Stimulated activated CD8-positive, alpha-beta memory T cell treated with anti-CD3 and anti-CD28 coated beads, Interleukin-15, amount 100 ng/mL, for 48 hours (primary cell): ENCODE measurements at places on chromosomes 6 and 20.
A peak's percentile ranks its signal among the peaks of the same experiment; 100 is the strongest.

- DNase-seq, result no peak
These were observed 32.8 kb upstream of the ZNFX1 start for GRCh38 chr20:49310705-49311104.

DNA sequence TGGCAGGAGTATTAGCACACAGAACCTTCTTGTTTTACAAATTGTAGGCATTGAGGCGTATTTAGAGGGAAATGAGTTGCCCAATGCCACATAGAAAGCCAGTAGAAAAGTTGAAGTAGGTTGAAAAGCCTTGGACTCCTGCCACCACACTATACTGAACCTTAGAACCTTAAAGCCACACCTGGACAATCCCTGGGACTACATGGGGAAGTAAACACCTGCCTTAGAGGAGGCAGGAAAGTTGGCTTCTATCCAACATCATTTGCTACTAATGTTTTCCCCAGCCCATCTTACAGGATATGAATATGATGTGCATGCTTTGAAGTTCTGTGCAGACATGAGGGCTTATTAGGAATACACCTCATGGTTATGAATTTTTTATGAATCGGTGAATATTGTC is 5.3 kb upstream of the EPPIN start:
- DNase-seq, result no peak

DNA sequence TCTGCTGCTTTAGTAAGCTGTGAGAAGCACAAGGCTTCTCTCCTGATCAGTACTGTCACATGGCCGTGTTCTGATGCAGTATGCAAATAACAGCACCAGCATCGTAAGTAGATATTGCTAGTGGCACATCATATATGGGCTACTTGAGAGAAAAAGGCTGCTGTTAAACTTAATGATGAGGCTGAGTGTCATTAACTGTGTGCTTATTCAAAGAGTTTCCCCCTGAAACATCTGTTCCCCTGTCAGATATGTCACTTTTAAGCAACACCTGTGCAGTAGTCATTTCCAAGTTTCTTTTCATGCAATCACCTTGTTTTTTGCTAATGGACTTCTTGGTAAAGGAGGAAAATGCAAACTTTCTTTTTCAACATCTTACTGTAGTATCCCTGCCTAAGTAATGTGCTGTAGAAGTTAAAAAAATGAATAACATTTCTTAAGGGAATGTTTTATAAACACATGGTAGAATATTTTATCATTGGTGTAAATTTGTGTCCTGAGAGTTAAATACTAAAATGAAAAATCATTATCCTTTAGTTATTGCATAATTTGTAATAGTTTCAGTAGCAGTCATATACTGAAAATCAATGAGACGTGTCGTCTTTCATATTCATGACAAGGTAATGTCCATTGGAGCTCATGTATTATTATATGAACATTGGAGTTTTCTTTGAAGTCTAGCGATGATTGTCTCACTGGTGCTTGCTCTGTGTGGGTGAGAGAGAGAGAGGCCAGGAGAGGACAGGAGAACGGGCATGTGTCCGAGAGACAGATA is 366.3 kb downstream of the CDKAL1 start:
- DNase-seq, result no peak

GRCh38 chr6:143140767-143141166 is 80.1 kb downstream of the AIG1 start:
- no peak for DNase-seq

DNA sequence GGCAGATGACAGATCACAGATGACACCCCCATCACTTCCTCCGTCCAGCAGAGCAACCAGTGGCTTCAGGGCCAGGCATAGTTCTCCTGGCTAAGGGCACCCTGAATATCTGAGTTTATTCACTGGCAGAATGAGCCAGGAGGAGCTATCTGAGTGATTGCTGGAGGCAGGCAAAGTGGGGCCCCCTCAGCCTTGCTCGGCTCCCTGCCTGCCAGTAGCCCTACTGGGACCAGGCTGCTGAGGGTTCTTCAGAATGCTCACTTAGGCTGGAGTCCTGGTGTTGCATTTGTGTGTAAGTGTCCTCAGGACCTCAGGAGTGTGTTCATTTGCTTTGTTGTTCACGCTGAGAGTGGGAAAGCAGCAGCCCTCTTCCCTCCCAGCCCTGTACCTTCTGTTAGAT is 31.2 kb downstream of the CHMP4B start:
- DNase-seq, result no peak

DNA sequence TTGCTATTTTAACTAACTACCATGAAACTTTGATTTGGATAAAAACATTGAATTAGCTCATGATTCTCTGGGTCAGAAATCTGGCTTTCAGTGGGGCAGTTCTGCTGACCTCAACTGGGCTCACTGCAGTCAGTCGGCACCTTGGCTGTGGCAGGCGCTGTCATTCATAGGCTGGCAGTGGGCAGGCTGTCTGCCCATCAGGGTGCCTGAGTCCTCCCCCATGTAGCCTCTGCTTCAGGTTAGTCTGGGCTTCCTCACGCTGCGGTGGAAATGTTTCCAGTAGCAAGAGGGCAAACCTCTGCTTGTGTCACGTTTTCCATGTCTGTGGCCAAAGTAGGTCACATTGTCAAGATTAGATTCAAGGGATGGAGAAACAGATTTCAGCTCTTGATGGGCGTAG is 251.0 kb upstream of the TCF21 start:
- DNase-seq, result no peak

DNA sequence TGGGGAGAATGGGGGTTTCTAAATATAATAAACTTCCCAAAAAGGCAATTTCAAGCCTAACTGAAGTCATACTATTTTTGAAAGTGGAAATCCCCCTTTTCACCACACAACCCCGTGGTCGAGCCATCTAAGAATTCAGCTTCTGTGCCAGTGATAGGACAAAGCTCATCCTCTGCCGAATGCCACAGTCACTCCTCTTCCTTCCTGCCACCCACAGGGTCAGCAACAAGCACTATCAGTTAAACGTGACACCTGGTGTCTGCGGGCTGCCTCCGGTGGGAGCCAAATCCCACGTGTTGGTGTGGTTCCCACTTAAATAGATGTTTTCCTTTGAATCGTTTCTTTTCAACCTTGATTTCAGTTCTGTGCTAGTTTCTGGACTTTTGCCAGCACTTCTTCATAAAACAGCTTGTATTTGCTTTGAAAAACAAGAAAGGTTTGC is 60.7 kb downstream of the TNFAIP3 start:
- DNase-seq, result peak; percentile 80

GRCh38 chr6:137659871-137660270 is 165.7 kb upstream of the OLIG3 start:
- DNase-seq, result no peak

DNA sequence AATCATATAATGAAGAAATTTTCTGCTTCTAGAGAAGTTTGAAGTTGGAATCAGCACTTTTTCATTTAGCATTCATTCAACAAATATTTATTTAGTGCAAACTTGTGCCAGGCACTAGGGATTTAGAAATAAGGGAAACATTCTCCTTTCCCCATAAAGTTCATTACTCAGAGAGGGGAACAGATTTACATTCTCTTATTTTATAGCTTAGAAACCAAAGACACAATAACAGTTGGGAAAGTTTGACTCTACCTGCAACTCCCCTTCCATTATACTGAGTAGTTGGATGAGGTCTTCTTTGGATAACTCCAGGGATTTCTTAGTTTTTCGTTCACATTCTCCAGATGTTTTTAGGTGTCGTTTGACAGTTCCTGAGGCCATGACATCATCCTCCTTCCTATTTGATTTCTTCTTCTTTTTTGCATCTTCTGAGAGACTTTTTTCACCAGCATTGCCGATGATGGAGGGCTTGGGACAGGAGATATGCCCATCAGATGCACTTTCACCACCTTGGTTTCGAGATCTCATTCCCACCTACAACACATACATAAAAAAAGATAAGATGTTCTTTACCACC is 79.1 kb downstream of the FILIP1 start:
- no peak for DNase-seq

- no peak for DNase-seq
These were observed 60.7 kb downstream of the EZR start for GRCh38 chr6:158758451-158758860.

GRCh38 chr6:3265671-3266070 is 6.9 kb downstream of the PSMG4 start:
- DNase-seq, result no peak

DNA sequence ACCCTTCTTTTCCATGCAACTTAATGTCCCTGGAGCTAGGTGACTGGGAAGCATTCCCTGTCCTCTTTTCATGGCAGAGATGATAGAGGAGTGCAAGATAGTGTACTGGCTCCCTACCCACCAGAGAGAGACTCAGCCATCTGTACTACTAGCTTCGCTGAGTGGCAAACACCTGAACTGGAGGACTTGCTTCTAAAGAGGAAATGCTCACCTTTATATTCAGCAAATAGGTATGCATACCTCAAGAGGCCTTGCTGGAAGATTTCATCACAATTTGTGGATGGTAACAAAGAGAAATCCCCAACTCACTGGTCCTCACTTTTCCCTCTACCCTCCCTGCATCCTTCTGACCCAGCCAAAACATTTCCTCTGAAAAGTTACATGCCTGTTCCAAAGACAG is 124.1 kb downstream of the FOXA2 start:
- no peak for DNase-seq

- DNase-seq, result no peak
These were observed 63.7 kb upstream of the RIMS1 start for GRCh38 chr6:71822625-71823024.

DNA sequence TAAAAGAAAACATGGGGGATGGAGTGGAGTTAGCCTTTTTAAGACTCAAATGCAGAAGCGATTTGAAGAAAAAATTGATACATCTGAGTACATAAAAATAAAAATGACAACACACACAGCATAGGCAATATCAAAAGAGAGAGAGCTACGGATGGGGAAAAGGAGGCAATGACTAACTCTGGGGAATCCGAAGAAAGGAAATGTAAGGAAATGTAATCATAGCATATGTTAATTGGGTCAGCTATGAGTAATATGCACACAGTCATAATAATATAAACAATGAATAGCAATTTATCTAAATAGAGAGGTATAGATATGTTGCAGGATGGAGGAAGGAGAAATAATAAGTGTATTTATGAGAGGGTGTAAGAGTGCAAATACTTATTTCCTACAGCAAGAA is 83.4 kb downstream of the NOL4L start:
- no peak for DNase-seq

DNA sequence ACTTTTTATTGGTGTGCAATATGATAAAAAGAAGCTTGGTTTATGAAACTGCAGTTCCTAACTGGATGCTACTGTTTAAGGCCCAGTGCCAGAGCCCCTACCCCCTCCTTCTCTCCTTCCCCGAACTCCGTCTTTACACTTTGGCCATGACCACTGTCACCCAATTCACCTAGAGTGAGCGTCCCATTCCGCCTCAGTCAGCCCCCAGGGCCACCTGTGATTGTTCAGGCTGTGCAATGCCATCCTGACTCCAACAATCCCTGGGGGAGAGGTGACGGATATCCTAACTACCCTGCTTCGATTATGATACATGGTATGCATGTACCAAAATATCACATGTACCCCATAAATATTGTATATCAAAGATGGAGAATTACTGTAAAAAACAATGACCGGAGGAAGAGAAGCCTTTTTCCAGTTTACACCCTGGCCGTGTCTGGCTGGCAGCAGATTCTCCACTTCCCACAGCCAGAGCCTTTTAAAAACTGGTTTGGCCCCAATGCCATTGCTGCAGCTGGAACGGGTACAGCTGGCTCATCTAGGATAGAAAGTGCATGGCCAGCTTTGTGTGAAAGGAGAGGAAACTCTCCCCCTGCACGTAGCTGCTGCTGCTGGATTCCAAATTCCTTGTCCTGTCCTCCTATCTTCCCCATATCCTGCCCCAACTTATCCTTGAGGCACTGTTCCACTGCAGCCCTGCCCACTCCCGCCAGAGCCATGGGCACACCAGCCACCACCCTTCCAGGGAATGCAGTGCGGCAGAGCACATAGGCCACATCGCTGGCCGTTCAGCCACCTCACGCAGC is 99.7 kb downstream of the JPH2 start:
- no peak for DNase-seq

- no peak for DNase-seq
These were observed 305.8 kb upstream of the RSPO3 start for GRCh38 chr6:126812651-126813050.

GRCh38 chr6:168989421-168989820 is 264.2 kb downstream of the THBS2 start:
- no peak for DNase-seq

DNA sequence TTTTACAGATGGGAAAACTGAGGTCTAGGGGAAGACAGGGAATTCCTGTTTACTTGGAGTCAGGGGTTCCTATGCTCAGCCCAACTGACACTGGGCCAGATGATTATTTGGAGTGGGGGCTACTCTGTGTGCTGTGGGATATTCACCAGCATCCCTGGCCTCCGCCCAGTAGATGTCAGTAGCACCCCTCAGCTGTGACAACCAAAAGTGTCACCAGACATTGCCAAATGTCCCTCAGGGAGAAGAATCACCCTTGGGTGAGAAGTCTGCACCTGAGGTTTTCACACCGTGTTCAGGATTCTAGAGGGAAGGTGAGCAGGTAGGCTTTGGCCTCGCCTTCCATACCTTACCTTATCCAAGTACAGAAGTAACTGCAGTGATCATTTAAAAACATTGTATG is 27.6 kb downstream of the CDH26 start:
- DNase-seq, result no peak

GRCh38 chr6:7727946-7728854 is 2.3 kb downstream of the BMP6 start:
- DNase-seq, result no peak

DNA sequence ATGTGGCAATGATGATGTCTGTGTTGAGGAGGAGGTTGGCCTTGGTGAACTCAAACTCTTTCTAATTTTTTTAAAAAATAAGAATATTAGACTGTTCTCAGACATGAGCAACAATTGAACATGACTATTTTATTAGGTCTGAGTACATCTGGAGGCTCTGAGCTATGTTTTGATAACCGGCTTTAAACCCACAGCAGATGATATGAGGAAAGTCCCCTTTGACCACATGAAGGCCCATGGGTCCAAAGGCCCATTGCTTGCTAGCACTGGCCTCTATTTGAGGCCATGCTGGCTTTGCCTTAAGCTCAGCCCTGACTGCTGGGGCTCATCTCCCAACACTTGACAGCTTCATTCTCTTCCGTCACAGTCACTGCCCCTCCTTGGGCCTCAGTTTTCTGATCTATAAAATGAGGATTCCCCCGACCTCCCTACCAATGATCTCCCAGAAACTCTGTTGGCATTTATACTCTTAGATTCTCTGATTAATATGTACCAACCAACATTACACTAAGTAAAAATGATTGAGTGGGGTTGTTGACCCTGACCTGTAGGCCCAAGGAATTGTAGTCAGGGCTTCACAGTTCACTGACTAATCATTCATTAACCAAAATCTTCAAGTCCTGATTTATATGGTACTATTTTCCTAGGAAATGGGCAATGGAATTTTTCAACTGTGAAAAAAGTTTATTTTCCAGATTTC is 23.9 kb upstream of the TINAG start:
- no peak for DNase-seq

- no peak for DNase-seq
These were observed 891.3 kb downstream of the EYS start for GRCh38 chr6:64815718-64816117.
